Right renal pelvis (tissue), 4 donors: ENCODE measurements at places on chromosomes 3 and 15. TPM values are rescaled to one million over a fixed set of nuclear protein-coding genes. Genes with fewer than 3 reads are reported as not detected.

The GP5 gene
- polyA plus RNA-seq, result 0.89 TPM

The KIF9 gene
- polyA plus RNA-seq, result 24.9 TPM

The IL17RE gene
- polyA plus RNA-seq, result 11.5 TPM

The GRAMD1C gene
- polyA plus RNA-seq, result 17.2 TPM

The PIGZ gene
- 1.5 TPM for polyA plus RNA-seq

The SNX22 gene
- polyA plus RNA-seq, result 1.6 TPM

The SH3GL3 gene
- polyA plus RNA-seq, result 13.2 TPM

The ISL2 gene
- not detected for polyA plus RNA-seq

The CHRNB4 gene
- polyA plus RNA-seq, result 3.1 TPM

The CKMT1B gene
- 2.5 TPM for polyA plus RNA-seq

The KCNAB1 gene
- 3.2 TPM for polyA plus RNA-seq

The GHSR gene
- polyA plus RNA-seq, result not detected

The CASR gene
- 29.6 TPM for polyA plus RNA-seq

The TMEM212 gene
- polyA plus RNA-seq, result 0.09 TPM

The CNTN6 gene
- polyA plus RNA-seq, result 2.0 TPM

The ACTRT3 gene
- 4.9 TPM for polyA plus RNA-seq

The TM6SF1 gene
- 2.5 TPM for polyA plus RNA-seq

The DGKG gene
- polyA plus RNA-seq, result 0.70 TPM

The MITF gene
- 49.2 TPM for polyA plus RNA-seq

The AKAP13 gene
- 84.3 TPM for polyA plus RNA-seq

The MINAR1 gene
- polyA plus RNA-seq, result 1.2 TPM

The SETMAR gene
- 29.9 TPM for polyA plus RNA-seq

The LRRC31 gene
- 0.27 TPM for polyA plus RNA-seq

The LRRIQ4 gene
- not detected for polyA plus RNA-seq

The PSTPIP1 gene
- 1.2 TPM for polyA plus RNA-seq

The IQCF5 gene
- not detected for polyA plus RNA-seq

The SIDT1 gene
- 3.2 TPM for polyA plus RNA-seq

The REC114 gene
- polyA plus RNA-seq, result not detected

The TIMP4 gene
- polyA plus RNA-seq, result 1.1 TPM

The RPN1 gene
- polyA plus RNA-seq, result 213 TPM

The WNT5A gene
- 48.6 TPM for polyA plus RNA-seq

The CRYGS gene
- polyA plus RNA-seq, result 5.3 TPM
